ENCODE measurements at places on chromosomes 6 and 20.

GRCh38 chr20:22586645-22587310 is 2.4 kb upstream of the FOXA2 start:
- DNase-seq: no peak

- DNase-seq: no peak
These were observed 19.3 kb upstream of the ENTPD6 start for GRCh38 chr20:25176184-25176583.

- no peak for DNase-seq
These were observed 890.3 kb downstream of the C6orf118 start for GRCh38 chr6:164419099-164419498.

GRCh38 chr6:109799129-109799528 is 108.0 kb downstream of the FIG4 start:
- DNase-seq: no peak

- DNase-seq: no peak
These were observed 2.5 kb upstream of the TMEM244 start for GRCh38 chr6:129863664-129864063.

DNA sequence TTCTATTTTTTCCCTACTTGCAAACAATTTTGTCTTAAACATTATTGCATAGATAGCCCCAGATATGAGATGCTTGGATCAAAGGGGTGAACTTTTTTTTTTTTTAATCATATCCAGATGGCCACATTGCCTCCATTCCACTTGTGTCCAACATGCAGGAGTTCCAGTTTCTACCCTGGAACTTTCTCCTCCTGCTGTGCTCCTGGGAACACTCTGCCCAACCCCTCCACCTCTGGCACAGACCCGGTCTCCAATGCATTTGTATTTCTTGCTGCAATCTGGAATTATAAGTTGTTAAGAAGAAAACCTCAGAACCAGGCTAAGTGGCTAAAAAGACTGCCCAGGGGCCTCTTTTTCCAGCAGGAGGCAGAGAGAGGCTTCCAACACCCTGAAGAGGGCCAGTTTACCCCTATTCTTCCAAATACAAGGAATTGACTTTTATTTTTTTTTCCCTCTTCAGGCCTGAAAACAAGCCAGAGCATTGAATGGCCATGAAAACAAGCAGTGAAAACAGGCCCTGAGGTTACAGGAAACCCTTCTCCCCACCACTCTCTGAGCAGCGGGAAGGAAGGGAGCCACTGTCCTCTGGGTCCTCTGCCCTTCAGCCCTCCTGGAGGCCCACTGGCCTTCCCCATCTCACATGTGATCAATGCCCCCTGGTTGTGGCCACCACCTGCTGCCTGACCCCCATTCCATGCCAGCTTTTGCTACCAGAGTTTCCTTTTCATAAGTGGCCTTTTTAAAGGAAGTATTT is 44.3 kb downstream of the PDYN start:
- DNase-seq: no peak

Data from GM04503 (cell line).